ENCODE measurements at places on chromosomes 12 and 14.

- no peak for DNase-seq
Observed at GRCh38 chr12:11496157-11496851, 100.9 kb upstream of the PRB2 start.

DNA sequence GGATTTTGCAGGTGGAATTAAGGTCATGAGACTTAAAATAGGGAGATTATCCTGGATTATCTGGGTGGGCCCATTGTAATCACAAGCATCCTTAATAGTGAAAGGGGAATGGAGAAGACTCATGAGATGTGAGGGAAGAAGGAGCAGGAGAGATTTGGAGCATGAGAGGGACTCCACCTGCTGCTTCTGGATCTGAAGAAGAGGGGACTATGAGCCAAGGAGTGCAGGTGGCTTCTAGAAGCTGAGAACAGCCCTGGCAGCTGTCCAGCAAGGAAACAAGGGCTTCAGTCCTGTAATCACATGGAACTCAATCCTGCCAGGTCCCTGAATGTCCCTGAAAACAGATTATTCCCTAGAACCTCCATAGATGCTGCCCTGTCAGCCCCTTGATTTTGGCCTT, 67.8 kb downstream of the PELI2 start:
- DNase-seq: no peak

DNA sequence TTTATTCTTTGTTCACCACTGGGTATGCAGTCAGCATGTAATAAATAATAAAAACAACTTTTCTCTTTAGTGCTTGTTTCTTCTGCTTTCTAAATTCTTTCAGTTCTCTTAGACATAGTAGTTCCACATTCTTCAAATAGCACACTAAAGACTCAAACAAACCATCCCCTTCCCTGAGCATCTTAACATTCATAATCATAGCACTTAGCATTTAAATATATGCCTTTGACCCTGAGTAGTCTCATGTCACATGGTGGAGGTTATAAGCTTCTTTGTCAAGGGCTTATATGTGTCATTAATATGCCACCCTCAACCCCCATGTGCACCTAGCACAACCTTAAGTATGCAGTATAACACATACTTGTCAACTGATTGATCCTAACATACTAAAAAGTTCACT, 212.7 kb downstream of the PHLDA1 start:
- no peak for DNase-seq

DNA sequence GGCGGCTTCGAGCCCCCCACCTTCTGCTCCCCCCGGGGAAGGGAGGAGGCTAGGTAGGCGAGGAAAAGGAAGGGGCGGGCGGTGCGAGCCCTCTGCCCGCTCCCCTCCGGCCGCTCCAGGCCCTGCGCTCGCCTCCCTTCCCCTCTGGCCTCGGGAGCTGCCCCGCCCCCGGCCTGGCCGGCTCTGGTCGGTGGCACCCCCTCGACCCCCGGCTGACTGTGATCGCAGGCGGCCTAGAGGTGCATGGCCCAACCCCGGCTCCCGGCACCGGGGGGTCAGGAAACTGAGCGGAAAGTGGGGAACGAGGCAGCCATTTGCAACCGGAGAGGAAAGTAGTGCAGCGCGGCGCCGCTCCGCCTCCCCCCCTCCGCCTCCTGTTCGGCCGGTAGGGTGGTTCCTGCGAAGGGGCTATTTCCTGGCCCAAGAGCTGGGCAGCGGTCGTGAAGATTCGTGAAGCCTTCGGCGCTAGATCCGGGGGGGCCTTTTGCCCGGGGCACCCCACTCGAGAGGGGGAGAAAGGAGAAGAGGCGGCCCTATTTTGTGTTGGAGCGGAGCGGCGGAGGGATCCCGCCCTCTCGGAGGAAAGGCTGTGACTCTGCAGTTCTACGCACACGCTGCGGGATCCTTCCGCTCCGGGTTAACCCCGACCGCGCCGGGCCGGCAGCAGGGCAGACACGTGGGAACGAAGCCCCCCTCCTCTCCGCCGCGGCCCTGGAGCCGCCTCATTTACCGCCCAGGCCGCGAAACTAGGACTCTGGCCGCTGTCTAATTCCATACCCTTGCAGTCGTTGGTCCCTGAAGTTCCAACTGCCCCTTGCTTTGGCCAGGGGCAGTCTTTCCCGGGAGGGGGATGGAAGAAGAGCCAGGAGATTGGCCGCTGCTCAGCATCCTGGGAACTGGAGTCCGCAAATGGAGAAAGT, at the start of gene KMT2D:
TSS of gene KMT2D (minus strand) at position 558 of the 920 bp plus-strand sequence. CDS start 5,470 bp downstream, outside the sequence.
- DNase-seq: peak; percentile 89

- DNase-seq: no peak
Observed at GRCh38 chr12:123111498-123112165, 39.3 kb downstream of the PITPNM2 start.

GRCh38 chr12:93200291-93200917, 177.3 kb upstream of the NUDT4 start:
- no peak for DNase-seq
